ENCODE measurements at places on chromosomes 11 and 22.
A peak's percentile ranks its signal among the peaks of the same experiment; 100 is the strongest.

DNA sequence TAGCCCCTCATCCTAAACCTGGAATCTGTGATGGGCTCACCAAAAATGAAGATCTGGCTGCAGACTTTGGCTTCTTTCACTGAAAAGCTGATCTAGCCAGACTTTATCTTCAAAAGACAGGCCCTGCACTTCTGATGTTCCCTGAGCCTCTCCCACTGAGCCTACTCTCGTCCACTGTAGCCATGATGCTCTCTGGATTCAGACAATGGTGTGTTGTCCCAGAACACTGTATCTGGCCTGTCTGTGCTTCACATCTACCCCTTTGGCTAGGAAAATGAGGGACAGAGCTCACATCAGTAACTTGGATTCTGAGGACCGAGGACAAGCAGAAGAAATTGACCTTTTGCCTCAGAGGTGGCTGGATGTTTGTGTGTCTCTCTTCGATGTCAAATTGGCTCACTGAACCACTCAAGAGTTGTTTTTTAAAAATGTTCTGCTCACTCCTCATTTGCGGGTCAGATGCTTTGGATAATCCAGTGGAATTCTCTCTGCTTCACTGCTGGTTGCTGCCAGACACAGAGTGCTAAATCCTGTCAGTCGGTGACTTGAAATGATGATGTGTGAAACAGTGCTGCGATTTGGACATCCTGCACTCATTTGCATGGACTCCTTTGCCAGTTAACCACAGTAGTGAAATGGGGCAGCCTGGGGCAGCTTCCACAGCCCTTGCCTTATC, 67.5 kb downstream of the ARFGAP2 start:
- no peak overlapping the region for H3K4me3 ChIP-seq
- DNase-seq, result no peak
- H3K27ac ChIP-seq, result no peak overlapping the region
- H3K27me3 ChIP-seq, result no peaks in the 10 kb centered on the region

GRCh38 chr11:27292637-27293010, 70.4 kb downstream of the CCDC34 start:
- no peak for DNase-seq
- no peak overlapping the region for H3K27ac ChIP-seq
- H3K4me3 ChIP-seq, result no peak overlapping the region
- H3K36me3 ChIP-seq, result no peaks in the 10 kb centered on the region
- H3K27me3 ChIP-seq, result no peaks in the 10 kb centered on the region

DNA sequence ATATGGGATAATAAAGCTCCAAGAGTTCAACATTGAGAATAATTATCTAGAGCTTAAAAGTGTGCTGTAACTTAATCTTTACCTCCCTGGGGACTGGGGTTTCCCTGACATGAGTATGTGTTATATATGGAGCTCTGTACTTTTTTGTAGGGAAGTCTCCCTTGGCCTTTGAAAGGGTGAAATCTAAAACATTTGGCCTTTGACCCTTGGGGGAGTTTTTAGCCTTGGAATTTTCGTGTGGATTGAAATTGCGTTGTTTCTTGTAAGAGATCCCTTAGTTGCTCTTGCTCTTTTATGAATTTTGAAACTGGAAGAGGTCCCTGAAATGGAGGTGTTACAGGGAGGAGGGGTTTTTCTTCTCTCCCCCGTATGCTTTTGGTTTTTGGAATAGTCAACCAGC, 450.0 kb downstream of the NELL1 start:
- H3K27me3 ChIP-seq, result no peaks in the 10 kb centered on the region
- no peaks in the 10 kb centered on the region for H3K4me1 ChIP-seq
- no peak overlapping the region for H3K4me3 ChIP-seq
- no peaks in the 10 kb centered on the region for H3K36me3 ChIP-seq
- no peak overlapping the region for H3K27ac ChIP-seq

DNA sequence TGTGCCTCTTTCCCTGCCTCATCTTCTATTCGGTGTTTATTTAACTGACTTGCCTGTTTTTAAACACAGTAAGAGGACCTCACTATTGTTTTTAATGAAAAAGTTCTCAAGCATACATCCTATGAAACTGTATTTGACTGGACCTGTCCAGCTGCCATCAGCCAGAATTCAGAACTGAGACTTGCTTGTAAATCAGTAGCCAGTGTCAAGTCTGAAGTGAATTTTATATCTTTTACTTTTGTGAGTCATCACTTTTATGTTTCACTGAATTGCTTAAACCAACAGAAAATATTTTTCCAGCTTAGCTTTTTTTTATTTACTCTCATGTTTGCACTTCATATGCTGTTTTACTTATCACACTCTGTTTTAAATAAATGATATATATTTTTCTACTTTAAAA, 88.3 kb downstream of the LUZP2 start:
- H3K36me3 ChIP-seq, result no peaks in the 10 kb centered on the region
- no peaks in the 10 kb centered on the region for H3K27me3 ChIP-seq
- H3K4me3 ChIP-seq, result no peak overlapping the region
- no peaks in the 10 kb centered on the region for H3K4me1 ChIP-seq

DNA sequence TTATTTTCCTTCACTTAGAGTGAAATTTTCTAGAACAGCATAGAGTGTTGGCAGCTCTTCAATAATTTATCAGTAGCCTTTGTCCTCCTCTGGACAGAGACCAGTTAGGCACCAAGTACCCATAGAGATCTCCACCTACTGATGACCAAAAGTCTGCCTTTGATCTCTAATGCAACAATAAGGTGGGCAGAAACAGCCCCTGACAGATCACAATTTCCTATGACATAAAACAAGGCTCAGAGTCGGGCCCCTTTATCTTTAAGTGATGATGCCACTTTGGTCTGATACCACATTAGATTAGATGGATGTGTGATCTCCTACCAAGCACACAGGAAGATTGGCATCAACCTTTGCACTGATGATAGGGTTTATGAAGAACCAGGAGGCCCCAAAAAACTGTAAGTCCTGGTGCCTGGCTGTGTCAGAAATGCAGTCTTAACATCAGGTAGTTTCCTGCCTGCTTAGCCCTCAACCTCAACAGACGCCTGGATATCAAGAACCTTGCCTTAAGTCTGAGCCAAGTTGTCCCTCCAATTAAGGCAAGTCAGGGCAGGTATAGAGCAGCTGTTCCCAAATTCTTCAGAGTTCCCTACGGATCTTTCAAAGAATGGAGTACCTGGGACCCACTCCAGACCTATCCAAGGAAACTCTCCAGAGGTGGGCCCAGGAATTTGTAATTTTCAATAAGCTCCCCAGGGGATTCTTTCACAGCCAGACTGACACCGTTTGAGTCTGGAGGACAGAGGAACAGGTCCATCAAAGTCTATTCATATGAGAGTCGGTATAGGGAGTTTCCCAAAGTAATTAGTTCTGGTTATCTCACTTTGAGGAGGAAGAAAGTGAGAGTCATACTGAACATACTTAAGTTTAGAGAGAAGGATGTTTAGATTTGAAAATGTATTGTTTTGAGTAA, 30.6 kb upstream of the TMPRSS4 start:
- no peaks in the 10 kb centered on the region for H3K4me1 ChIP-seq
- H3K4me3 ChIP-seq, result no peak overlapping the region
- no peaks in the 10 kb centered on the region for H3K27me3 ChIP-seq
- no peak for DNase-seq
- H3K36me3 ChIP-seq, result no peaks in the 10 kb centered on the region
- H3K27ac ChIP-seq, result no peak overlapping the region

DNA sequence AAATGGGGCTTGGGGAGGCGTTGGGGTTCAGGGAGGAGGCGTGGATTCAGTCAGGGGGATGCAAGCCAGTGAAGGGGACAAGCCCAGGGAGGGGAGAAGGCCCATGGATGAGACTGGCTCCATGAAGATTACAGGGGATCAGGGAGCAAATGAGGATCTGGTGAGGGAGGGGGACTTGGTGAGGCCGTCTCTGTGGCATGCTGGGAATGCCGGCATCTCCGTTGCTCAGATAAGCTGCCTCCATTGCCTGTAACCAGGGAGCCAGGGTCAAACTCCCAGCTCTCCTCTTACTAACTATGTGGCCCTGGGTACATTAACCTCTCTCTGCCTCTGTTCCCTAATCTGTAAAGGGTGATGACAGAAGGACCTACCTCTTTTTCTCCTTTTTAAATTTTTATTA, 38.7 kb downstream of the TPBGL start:
- peaks cover 5% of the 10 kb centered on the region for H3K36me3 ChIP-seq
- no peak for DNase-seq
- no peak overlapping the region for H3K27ac ChIP-seq
- H3K4me3 ChIP-seq, result no peak overlapping the region
- H3K4me1 ChIP-seq, result no peaks in the 10 kb centered on the region
- no peaks in the 10 kb centered on the region for H3K27me3 ChIP-seq

- peak overlapping the region; percentile 41 for H3K4me3 ChIP-seq
- H3K27me3 ChIP-seq, result no peaks in the 10 kb centered on the region
- peak overlapping the region; percentile 75 for H3K27ac ChIP-seq
- H3K36me3 ChIP-seq, result peaks cover 4% of the 10 kb centered on the region
- peak; percentile 72 for DNase-seq
Observed at GRCh38 chr11:117300283-117300663, 9.1 kb downstream of the BACE1-AS start.

DNA sequence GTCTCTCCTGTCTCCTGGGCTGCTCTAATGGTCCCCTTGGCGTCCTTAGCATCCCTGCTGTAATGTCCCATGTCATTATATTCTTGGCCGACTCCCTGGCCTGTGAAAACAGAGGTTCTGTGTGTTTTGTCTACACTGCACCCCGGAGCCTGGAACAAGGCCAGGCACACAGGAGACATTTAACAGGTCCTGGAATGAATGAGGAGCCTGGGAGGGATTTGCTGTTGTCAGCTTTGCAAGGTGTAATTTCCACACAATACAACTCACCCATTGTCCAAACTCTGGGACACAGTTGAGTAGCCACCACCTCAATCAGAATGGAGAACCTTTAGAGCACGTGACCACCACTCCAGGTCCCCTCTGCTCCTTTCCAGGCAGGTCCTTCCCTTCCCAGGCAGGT, 14.9 kb upstream of the PDGFB start:
- no peaks in the 10 kb centered on the region for H3K36me3 ChIP-seq
- H3K27ac ChIP-seq, result peak overlapping the region; percentile 60
- no peaks in the 10 kb centered on the region for H3K4me1 ChIP-seq
- no peak overlapping the region for H3K4me3 ChIP-seq
- no peaks in the 10 kb centered on the region for H3K27me3 ChIP-seq

DNA sequence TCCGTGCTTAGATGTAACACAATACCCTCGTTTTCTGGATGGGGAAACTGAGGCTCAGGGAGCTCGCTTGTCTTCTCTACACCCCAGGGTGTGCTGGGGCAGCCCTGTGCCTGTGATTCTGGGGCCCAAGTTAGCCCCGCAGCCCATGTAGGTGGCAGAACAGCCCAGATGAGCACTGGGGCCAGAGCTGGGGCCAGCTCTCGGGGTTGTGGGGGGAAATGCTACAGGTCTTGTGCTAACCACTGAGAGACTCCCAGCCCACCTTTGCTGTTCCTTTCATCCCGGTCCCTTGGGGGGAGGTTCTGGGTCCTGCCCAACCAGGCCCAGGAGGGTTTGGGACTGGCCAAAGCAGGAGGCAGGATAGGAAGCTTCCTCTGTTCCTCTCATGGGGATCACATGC, 13.5 kb downstream of the MYEOV start:
- DNase-seq, result no peak
- no peaks in the 10 kb centered on the region for H3K36me3 ChIP-seq
- H3K4me1 ChIP-seq, result no peaks in the 10 kb centered on the region
- no peaks in the 10 kb centered on the region for H3K27me3 ChIP-seq

GRCh38 chr22:39898997-39899396, 1.9 kb upstream of the GRAP2 start:
- DNase-seq, result no peak
- H3K4me3 ChIP-seq, result no peak overlapping the region
- no peaks in the 10 kb centered on the region for H3K4me1 ChIP-seq
- no peaks in the 10 kb centered on the region for H3K27me3 ChIP-seq
